ENCODE measurements at places on chromosomes 2 and 18. TPM values are rescaled to one million over a fixed set of nuclear protein-coding genes. Genes with fewer than 3 reads are reported as not detected.
A peak's percentile ranks its signal among the peaks of the same experiment; 100 is the strongest.

DNA sequence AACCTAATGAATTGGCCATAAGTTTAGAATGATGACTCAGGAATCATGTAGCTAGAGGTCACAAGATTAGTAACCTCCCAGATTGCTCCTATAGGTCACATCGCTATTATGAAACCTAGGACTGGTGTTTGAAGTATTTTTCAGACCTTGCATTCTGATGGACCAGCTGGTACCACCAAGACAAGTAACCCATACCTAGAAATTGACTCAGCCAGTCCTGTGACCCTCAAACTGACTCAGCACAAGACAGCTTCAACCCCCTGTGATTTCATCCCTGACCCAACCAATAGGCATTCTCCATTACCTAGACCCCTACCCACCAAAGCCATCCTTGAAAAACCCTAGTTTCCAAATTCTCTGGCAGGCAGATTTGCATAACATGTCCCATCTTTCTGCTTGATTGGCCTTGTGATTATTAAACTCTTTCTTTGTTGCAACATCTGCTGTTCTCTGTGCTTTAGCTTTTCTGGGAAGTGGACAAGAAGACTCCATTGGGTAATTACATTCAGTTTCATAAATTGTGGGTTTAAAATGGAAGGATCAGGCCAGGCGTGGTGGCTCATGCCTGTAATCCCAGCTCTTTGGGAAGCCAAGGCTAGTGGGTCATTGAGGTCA lies 254.9 kb downstream of the IRS1 start:
- no peak for DNase-seq

DNA sequence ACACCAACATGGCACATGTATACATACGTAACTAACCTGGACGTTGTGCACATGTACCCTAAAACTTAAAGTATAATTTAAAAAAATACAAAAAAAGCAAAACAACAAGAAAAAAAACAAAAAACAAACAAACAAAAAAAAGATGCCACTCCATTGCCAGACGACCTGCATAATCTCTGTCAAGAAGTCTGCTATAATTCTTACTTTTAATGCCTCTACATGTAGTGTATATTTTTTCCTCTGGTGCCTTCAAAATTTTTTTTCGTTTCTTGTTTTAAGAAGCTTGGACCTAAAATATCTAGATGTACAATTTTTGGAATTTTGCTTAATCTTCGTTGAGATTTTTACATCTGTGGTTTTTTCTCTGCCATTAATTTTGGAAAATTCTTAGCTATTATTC lies 235.6 kb upstream of the ZNF521 start:
- DNase-seq = no peak

GRCh38 chr18:61334491-61334850 lies 1.2 kb downstream of the CDH20 start:
- DNase-seq = no peak

- no peak for DNase-seq
These were observed 115.8 kb downstream of the CABLES1 start for GRCh38 chr18:23250893-23251656.

- no peak for DNase-seq
These were observed 851.4 kb upstream of the SOX11 start for GRCh38 chr2:4840791-4841190.

DNA sequence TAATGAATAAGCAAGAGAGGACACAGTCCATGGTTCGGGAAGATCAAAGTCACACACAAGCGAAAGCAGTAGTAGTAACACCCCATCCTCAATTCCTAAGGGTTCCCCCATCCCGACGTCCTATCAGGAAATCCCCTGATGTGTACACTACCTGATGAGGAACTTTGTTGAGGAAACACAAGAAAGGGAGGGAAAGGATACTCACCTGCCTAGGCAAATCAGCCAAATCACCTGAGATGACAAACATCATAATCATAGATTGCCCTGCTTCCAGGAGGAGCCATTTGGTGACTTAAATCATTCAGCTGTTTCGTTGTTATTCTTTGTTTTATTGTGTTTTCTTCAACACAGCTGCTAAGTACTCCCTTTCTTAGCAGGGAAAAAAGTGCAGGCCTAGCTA lies 55.5 kb upstream of the SPOPL start:
- no peak for DNase-seq

Gene LRATD1
- not detected for total RNA-seq

DNA sequence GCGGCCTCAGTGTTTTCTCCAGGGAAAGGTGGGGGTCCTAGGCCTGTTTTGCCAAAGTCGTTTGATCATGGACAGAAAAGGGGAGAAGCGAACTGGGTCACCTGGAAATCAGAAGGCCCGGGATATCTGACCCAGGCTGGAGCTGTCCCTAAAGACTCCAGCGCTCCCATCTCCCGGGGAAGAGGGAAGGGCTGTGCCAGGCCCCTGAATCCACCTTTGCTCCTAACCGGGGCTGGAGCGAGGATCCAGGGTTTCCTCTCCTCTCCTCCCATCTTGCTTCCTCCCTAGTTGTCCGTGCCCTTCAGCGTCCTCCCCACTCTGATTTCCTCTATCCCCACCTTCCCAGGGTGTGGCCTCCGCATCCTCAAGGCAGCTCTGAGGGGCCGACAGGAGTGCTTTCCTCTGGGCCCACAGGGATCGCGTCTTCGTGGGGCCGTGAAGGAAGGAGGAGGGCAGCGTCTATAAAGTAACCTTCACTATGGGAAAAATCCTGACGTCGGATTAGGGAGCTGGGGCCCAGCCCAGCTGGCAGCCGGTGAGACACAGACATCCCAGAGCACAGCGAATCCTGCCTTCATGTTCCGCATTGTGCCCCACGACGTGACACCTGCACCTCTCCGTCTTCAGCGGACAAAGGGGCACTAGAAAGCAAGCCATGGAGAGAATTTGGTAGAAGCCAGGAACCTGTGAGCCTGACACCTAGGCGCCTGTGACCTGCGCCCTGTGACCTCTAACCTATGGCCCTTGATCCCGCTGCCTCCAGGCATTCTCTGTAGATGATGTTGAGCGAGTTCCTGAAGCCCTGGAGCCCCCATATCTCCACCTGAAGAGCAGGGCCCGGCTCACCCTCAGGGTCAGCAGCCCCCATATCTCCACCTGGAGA lies 212.7 kb upstream of the SALL3 start:
- no peak for DNase-seq

Gene RGPD4
- 0.64 TPM for total RNA-seq

DNA sequence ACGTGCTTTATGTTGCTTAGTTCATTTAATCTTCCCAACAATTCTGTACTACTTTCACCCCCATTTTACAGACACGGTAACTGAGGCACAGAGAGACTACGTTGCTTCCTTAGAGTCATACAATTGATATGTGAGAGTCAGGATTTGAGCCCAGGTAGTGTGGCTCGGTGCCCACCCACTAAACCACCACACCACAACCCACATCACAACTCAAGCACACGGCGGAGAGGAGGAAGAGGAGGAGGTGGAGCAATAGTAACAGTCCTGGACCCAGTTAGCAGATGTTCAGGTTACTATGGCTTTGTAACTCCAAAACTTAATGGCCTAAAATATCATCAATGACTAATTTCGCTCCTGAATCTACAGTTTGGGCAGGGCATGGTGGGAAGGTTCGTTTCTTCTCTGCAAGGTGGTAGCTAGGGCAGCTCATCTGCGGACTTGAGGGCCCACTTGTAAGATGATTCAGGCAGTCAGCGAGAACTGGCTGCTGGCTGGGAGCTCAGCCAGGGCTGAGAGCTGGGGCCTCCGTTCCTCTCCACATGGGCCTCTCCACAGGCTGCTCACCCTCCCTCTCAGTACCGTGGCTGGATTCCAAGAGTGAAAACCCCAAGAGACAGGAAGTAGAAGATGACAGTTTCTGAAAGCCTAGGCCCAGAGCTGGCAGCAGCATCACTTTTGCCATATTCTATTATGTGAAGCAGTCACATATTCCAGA lies 167.1 kb downstream of the ZFP36L2 start:
- peak; percentile 85 for DNase-seq

GRCh38 chr18:25813110-25813509 lies 277.3 kb downstream of the SS18 start:
- no peak for DNase-seq

DNA sequence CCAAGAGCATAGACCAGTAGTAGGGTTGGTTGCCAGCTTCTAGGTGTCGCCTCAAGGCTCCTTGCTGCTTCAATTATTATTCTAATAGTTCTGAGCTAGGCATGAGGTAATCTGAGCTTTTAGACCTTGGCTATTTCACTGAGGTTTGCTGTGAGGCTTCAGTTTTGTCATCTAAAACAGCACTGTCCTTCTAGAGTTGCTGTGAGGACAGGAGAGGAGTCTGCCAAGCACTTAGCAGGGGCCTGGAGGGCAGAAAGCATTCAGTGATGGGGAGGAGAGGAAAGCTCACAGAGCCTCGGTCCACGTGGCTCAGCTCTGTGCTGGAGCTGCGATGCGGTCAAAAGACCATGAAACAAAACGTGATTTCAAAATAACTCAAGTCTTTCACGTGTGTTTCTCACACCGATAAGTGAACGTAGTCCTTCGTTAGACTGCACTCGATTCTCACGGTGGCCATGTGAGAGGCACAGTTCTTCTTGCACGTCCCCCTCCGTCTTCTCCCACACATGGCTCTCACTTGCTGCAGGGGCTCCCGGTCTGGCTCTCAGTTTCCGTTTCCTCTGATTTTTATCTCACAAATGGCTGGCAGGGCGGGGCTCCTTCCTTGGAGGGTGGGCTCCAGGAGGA lies 113.7 kb downstream of the B3GNT2 start:
- peak; percentile 53 for DNase-seq

Gene BAZ2B
- total RNA-seq = 8.3 TPM

Gene SERPINB13
- total RNA-seq = not detected

- DNase-seq = no peak
These were observed 118.4 kb downstream of the INO80D start for GRCh38 chr2:205967391-205968075.

GRCh38 chr2:20144861-20145260 lies 80.1 kb downstream of the SDC1 start:
- DNase-seq = no peak

DNA sequence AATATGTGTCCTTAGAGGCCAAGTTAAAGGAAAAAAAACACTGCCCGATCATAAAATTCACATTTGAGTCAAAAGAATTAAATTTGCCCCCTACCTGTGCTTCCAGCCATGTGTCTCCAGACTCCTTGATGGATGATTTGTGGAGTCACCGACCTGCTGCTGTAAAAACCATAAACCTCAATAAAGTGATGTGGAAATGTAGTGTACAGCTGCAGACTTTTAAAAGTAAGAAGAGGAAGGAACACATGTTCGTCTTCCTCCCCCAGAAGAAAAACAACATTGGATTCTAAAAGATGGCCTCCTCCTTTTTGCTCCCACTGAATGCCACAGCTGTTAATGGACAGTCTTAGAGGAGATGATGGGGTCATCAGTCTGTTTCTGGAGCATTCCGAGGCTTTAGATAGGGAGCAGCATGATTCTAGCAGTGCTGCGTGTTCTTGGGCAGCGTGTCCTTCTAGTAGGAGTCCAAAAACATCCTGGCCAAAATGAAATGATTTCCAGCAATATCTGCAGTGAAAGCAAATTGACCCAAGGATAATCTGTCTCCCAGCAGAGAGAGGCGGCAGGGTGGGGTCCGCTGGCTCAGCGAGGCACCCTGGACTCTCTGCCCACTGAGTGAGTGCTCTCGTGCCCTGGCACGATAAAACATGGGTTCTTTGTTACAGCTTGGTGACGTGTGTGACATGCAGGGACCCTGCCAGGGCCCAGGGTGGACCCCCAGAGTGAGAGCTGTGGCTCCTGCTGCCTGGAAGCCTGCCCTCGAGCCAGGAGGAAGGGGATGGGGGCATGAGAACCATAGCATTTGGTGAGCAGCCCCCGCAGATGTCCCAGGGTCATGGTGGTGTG lies 196.1 kb downstream of the FAM210A start:
- DNase-seq = no peak

- DNase-seq = no peak
These were observed 72.7 kb downstream of the MAP2 start for GRCh38 chr2:209496586-209496982.

Gene OR6B2
- total RNA-seq = not detected

DNA sequence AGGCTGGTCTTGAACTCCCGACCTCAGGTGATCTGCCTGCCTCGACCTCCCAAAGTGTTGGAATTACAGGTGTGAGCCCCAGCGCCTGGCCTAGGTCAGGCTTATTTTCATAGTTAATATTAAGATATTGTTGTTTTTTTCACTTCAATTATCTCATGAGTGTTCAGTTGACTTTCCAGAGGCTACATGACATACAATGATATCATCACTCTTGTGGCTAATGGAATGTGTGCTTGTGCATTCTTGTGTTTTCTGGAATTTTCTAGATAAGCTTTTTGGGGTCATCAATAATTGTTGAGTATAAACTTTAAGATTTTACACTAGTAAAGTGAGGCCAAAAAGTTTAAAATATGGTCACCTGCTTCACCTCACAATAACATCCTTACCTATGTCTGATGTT lies 180.9 kb downstream of the FIGN start:
- no peak for DNase-seq

Gene KCNK3
- not detected for total RNA-seq

Gene RAX
- total RNA-seq = not detected

DNA sequence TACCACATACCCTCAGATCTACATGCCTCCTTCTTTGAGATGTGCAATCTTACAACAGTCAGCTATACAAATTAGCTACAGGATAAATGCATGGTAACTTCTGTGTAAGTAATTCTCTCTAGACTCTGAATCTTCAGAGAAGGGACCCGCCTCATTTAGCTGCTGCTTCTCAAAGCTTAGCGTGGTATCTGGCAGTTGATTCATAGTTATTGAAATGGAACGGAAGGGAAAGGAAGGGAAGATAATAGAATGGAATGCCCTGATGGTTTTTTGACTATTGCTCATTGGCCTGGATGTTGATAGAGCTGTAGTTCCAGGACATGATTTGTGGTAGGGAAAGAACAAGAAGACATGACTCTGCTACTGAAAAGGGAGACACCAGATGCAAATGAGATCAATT lies 498.1 kb upstream of the CRIM1 start:
- DNase-seq = no peak

DNA sequence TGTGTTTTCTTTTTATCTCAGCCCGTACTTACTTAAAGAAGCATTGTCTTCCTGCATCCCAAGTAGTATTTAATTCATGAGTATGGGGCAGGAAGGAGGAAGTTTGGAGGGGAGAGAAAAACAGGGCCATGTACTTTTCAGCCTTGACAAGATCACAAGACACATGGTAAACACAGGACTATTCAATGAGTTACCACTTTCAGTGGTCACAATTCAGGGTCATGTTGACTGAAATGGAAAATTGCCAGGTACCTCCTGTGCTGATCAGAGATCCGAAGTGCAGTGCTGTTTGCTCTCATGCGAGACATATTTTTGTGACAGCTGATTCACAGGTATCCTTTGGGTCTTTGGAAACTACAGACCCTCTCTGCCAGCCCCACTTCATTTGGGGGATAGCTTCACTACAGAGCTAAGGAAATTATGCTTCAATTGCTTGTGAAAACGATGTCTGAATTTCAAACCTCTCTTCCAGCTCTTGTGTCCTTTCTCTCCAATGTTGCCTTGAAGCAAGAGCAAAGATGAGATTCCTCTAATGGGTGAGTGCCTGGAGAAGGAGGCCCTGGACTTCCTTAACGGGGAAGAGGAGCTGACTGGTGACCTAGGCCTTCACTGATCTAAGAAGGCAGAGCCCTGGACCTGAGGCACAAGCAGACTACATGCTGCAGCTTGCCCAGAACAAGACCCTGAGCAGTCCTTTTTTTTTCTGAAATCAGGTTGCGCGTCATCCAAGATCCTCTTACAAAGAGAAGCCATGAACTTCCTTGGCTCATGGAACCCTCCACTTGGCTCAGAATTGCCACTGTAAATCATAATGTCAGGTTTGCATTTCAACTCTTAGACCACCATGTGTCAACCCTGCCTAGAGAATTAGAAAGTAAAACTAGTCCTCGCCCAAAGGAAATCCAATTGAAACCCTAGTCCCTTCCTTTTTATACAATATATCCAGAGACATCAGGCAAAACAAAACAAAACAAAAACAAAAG lies 44.1 kb downstream of the EVA1A start:
- DNase-seq = no peak
